Transverse colon (tissue), 4 donors: ENCODE measurements at places on chromosomes 3 and 15.

- DNase-seq: no peak
Measured at GRCh38 chr15:29672923-29673809, 149.1 kb downstream of the TJP1 start.

GRCh38 chr15:39427705-39428104 lies 153.2 kb upstream of the THBS1 start:
- DNase-seq: no peak

DNA sequence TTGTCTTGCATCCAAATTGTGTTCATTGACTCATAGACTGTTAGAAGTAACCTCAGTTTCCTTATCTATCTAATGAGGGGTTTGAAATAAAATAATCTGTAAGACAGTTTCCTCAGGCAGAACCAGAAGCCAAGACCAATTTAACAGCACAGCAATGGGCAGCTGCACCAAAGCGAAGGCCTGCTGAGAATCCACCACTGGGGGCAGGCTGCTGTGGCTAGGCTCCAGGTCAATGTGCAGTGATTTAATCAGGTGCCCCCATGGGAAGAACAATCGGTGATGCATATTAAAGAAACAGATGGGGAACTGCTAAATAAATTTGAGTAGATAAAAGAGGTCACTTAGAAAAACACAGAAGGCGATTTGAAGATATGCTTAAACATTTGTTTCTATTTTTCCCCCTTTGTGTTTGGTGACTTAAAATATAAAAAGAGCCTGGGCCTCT lies 28.0 kb upstream of the TMOD3 start:
- no peak for DNase-seq

- DNase-seq: no peak
Measured at GRCh38 chr3:152288681-152289080, 20.0 kb downstream of the MBNL1 start.

- DNase-seq: no peak
Measured at GRCh38 chr3:115838786-115839185, 215.5 kb downstream of the GAP43 start.

DNA sequence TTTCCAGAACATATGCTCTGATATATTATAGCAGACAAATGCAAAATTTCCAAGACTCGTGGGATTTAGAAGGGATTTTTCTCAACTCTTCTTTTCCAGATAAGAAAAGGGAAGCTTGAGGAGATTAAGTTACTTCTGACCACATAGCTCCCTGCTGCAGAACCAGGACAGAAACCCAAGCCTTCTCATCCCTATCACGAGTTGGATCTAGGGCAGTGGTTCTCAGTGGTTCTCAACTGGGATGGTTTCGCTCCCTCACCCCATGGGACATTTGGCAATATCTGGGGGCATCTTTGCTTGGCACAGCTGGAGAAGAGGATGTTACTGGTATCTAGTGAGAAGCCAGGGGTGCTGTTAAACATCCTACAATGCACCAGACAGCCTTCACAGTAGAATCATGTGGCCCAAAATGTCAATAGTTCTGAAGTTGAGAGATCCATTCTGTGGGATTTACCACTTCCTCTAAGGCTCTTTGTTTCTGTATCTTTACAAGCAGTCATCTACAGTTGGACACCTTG lies 64.2 kb downstream of the LIPC start:
- no peak for DNase-seq

- DNase-seq: no peak
Measured at GRCh38 chr3:85881833-85882393, 923.1 kb downstream of the CADM2 start.

DNA sequence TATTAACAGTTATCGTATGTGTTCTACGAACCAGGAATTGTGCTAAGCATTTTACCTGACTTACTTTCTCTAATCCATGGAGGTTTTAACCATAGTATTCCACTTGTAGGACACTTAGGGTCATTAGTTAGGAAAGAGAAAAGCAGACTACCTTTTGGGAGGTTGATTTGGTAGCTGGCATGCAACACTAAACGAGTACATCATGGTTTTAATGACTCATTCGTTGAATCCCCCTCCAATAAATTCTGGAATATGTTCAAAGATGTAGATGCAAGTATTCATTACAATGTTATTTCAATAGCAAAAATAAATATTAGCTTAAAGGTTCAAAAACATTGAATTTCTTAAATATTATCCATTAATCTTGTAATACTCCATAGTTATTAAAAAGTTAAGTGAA lies 162.5 kb downstream of the FMN1 start:
- DNase-seq: no peak

DNA sequence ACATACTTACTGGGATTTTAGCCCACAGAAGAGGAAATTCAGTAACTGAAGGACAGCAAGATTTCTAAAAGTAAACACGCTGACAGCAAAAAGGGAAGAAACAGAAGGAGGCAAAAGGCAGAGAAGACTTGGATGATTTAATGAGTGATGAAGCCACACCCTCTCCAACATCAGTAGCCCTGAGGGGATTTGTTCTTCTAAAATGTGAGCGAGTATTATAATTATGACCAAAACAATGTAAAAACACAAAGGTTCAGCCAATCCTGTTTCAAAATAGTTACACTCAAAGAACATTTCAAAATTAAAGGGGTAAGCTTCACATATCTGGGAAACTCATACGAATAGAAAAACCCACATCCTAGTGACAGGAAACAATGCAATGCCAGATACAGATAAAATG lies 25.0 kb downstream of the MCCC1 start:
- DNase-seq: no peak

DNA sequence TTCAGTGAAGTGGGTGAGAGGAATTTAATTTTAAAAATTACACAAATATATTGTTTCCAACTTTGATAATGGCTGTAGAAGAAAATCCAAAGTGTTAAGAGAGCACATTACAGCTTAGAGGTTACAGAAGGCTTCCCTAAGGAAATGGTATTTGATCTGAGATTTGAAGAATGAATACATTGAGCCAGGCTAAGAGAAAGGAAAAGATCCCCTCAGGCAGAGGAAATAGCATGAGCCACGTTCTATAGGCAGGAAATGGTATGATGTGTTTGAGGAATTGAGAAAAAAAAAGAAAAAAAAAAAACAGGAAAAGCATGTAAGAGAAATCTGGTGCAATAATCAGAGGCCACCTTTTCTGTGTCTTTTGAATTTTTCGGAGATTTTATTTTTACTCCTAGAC lies 48.6 kb downstream of the UNC13C start:
- DNase-seq: no peak

DNA sequence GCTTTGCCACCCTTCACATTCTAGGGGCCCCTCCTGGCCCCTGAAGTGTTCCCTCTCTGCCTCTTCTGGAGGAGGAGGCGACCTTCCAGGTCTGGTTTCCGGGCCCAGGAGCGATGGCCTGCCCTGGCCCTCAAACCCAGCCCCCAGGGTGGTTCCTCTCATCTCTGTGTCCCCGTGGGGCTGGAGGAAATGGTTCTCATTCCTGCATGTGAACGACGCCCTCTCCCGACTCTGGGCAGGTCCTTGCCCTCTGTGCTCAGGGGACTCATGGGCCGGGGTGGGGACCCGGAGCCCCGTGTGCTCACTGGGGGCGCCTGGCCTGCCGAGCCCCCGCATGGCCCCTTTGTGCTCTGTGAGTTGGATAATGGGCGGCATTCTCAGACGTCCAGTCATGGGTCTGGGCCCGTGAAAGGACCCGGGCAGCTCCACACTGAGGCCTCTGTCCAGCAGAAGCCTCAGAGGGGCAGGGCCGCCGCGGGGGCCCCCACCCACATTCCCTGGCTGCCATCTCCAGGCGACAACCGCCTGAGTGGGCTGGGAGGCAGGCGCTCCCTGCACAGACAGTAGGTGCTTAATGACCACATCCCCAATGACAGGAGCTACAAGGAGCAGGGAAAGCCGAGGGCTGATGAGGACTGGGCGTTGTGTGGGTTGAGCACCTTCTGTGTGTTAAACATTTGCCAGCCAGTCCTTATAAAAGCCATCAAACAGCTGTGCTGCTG lies 5.5 kb upstream of the PLXND1 start:
- DNase-seq: no peak

- DNase-seq: no peak
Measured at GRCh38 chr3:4264040-4264439, 39.1 kb upstream of the SETMAR start.

DNA sequence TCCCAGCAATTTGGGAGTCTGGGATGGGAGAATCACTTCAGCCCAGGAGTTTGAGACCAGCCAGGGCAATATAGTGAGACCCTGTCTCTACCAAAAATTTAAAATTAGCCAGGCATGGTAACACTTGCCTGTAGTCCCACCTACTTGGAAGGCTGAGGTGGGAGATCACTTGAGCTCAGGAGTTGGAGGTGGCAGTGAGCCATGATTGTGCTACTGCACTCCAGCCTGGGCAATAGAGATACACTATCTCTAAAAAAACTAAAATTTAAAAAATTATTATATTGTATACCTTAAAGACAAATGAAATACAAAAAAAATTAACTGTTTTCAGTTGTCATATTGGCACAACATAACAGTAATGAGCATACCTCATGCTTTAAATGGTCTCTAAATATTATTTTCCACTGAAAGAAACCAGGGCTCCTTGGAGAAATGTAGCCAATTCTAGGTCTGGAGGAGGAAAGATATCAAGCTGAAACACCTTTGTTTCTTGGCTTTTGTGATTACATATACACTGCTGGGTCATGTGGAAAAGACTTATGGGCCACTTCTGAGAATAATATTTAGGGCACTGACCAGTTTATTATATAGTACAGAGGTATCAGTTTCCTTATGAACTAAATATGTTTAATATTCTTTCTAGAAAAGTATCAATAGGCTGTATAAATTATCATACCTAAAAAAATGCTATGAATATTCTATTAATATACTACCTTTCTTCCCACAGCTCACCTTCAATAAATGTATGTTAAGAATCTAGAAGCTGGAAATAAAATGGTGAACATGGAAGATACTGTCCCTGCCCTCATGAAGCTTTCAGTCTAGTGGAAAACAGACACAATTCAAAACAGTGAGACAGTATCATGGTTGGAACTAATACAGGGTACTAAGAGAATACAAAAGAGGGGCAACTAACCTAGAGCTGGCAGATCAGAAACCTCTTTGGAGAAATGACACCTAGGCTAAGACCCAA lies 119.5 kb downstream of the TMCC1 start:
- no peak for DNase-seq

DNA sequence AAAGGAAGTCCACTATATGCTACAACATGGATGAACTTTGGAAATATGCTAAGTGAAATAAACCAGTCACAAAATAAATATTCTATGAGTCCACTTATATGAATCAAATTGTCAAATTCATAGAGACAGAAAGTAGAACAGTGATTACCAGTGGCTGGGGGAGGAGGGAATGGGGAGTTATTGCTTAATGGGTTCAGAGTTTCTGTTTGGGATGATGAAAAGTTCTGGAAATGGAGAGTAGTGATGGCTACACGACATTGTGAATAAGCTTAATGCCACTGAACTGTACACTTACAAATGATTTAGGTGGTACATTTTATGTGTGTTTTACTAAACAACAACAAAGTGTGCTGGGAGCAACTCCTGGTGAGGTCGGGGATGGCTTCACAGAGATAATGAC lies 38.1 kb downstream of the HOMER2 start:
- DNase-seq: no peak

DNA sequence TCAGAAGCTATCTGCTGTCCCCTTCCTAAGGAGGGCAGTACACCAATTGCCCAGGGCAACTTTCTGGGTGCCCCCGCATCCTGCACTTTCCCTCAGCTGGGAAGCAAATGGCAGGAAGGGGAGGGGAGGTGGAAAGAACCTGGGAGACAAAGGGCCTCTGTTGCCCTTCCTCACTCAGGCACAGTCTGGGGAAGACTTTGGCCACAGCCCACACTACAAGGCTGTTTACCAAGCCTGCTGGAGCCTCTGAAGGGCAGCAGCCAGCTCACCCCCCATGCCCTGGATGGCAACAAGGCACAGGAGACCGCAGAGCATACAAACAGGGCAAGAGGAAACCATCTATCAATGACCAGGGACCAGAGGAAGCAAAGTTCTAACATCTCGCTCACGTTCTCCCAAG lies 42.4 kb downstream of the ARRDC4 start:
- DNase-seq: no peak

GRCh38 chr3:66272016-66272415 lies 51.2 kb downstream of the SLC25A26 start:
- no peak for DNase-seq

- DNase-seq: no peak
Measured at GRCh38 chr3:172071780-172072330, 32.5 kb downstream of the FNDC3B start.

- DNase-seq: peak; percentile 95
Measured at GRCh38 chr15:75029378-75030022, 6.1 kb downstream of the PPCDC start.

- DNase-seq: no peak
Measured at GRCh38 chr15:51108933-51109550, 14.3 kb upstream of the TNFAIP8L3 start.

- peak; percentile 89 for DNase-seq
Measured at GRCh38 chr3:61561374-61562041, at the start of gene PTPRG. Gene PTPRG, plus strand, starts transcription at chr3:61561571. Its CDS starts 717 bp downstream, at chr3:61562288.

DNA sequence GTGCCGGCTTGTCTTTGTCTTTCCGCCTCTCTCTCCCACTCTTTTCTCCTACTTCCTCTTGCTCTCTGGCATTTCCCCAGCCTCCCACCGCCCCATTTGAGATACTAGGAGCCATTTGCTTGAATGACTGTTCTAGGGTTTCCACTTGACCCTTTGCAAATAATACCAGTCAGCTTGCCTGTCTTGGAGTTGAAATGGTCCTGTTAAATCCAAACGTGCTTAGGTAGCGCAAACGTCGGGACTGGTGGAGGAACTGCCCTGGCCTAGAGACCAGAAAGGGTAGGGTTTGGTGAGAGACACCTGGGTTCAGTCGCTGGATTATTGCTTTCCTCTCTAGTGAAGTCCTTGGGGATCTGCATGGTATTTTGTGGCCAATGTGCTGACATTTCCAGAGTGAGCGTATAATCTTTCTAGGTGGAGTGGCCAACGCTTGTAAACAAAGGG lies 10.6 kb downstream of the ZIC1 start:
- DNase-seq: no peak

DNA sequence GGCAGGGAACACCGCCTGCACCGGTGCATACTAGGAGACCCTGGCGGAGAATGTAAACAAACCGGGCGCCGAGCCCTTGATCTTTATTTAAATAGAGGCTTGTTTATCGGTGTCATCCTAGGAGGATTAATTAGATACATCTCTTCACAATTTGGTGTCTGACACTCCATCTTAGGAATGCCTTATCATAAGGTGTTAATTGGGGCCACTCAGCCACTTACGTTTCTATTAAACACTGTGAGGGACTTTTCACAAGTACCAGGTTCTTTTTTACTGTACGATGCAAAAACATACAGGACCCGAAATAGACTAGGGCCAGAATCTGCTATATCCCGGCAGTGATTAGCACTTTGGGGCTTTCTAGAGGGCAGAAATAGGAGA lies 8.0 kb downstream of the EOMES start:
- DNase-seq: no peak

DNA sequence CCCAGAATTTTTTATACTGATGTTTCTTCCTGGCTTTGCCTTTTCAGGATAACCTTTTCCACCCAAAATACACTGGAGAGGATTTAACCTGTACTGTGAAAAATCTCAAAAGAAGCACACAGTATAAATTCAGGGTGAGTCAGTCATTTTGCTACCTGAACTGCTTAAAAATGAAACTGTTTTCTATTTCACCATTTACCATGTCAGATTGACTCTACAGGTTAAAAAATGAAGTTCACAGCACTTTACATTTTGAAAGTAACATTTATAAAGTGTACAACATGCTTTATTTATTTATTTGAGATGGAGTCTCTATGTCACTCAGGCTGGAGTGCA lies 115.2 kb downstream of the GHSR start:
- no peak for DNase-seq

GRCh38 chr3:40516201-40516600 lies 8.6 kb upstream of the ZNF621 start:
- DNase-seq: no peak
